ENCODE measurements at places on chromosomes 6 and 20.

DNA sequence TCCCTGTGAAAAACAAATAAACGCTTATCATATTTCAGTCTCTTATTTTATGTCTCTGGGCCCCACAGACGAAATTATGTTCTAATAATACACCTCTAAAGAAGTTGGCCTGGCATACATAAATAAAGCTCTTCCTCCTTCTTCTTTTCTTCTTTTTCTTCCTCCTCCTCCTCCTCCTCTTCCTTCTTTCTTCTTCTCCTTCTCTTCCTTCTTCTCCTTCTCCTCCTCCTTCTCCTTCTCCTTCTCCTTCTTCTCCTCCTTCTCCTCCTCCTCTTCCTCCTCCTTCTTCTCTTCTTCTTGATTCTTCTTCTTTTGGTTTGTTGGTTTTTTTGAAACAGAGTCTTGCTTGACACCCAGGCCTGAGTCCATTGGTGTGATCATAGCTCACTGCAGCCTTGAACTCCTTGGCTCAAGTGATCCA, 41.8 kb upstream of the PTPN1 start:
- no peaks in the 10 kb centered on the region for H3K36me3 ChIP-seq
- H3K4me1 ChIP-seq = no peaks in the 10 kb centered on the region
- no peak for DNase-seq
- H3K4me3 ChIP-seq = no peak overlapping the region

DNA sequence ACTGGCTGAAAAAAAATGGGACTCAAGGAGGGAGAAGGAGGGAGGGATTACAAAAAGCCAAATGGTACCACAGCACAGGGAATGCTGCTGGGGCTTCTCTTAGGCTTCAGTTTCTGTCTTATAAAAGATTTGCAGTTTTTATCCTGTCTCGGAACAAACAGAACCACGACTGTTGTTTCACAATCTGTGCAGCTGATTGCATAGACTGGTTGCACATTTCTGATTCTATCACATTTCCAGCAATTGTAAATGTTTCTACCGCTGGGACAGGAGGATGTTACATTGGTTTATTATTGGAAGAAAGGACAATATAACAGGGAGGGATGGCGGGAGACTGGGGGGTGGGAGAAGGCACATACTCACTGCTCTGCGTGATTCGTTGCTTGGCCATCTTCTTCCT, 73.5 kb upstream of the ARID1B start:
- no peaks in the 10 kb centered on the region for H3K4me1 ChIP-seq
- H3K4me3 ChIP-seq = no peak overlapping the region
- no peak overlapping the region for H3K27ac ChIP-seq
- no peaks in the 10 kb centered on the region for H3K36me3 ChIP-seq
- no peak for DNase-seq

DNA sequence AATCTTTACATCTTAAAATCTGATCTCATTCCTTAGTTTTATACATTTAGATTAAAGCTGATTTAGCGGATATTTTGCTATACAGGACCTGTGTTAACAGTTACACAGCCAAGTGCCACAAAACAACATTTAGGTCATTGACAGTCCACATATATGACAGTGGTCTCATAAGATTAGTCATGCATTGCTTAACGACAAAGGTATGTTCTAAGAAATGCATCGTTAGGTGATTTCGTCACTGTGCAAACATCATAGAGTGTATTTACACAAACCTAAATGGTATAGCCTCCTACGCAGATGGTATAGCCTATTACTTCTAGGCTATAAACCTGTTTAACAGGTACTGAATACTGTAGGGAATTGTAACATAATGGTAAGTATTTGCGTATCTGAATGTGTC, 21.6 kb downstream of the ADGRG6 start:
- H3K27me3 ChIP-seq = no peaks in the 10 kb centered on the region
- no peaks in the 10 kb centered on the region for H3K4me1 ChIP-seq
- no peak overlapping the region for H3K27ac ChIP-seq
- H3K4me3 ChIP-seq = no peak overlapping the region

- DNase-seq = peak; percentile 43
- H3K27me3 ChIP-seq = no peaks in the 10 kb centered on the region
- no peak overlapping the region for H3K27ac ChIP-seq
- peaks cover 27% of the 10 kb centered on the region for H3K4me1 ChIP-seq
Measured at GRCh38 chr6:20417819-20418218, 16.1 kb downstream of the E2F3 start.

DNA sequence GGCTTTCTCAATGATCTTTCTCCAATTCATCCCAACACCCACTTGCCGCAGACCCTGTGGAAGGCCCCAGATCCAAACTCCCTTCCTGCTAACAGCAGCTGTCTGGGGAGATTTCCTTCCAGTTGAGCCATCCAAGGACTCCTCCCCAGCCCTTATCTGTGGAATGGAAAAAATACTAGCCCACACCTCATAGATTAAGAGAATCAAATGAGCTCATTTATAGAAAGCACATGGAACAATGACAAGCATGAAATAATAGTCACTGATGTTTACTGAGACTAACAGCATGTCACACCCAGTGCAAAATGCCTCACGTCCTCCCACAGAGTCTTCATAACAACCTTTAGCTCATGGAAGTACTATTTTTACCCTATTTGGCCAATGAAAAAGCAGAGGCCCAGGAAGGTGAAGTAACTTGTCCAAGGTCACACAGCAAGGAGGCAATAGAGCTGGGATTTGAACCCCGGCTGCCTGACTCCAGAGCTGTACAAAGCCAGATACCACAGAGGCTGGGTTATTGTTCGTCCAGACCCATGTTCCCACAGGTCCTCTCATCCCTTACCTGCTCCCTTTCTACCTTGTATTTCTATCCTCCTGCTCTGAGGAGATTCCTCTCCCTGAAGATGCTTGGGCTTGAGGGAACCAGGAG, 23.4 kb upstream of the PTGIS start:
- no peak overlapping the region for H3K27ac ChIP-seq
- no peaks in the 10 kb centered on the region for H3K4me1 ChIP-seq
- H3K4me3 ChIP-seq = no peak overlapping the region
- DNase-seq = no peak
- H3K36me3 ChIP-seq = no peaks in the 10 kb centered on the region

GRCh38 chr20:42130810-42131596, 512.8 kb upstream of the CHD6 start:
- no peak for DNase-seq
- H3K4me3 ChIP-seq = no peak overlapping the region
- no peaks in the 10 kb centered on the region for H3K27me3 ChIP-seq
- H3K36me3 ChIP-seq = no peaks in the 10 kb centered on the region
